ENCODE measurements at places on chromosomes 16 and 17.
A peak's percentile ranks its signal among the peaks of the same experiment; 100 is the strongest.

DNA sequence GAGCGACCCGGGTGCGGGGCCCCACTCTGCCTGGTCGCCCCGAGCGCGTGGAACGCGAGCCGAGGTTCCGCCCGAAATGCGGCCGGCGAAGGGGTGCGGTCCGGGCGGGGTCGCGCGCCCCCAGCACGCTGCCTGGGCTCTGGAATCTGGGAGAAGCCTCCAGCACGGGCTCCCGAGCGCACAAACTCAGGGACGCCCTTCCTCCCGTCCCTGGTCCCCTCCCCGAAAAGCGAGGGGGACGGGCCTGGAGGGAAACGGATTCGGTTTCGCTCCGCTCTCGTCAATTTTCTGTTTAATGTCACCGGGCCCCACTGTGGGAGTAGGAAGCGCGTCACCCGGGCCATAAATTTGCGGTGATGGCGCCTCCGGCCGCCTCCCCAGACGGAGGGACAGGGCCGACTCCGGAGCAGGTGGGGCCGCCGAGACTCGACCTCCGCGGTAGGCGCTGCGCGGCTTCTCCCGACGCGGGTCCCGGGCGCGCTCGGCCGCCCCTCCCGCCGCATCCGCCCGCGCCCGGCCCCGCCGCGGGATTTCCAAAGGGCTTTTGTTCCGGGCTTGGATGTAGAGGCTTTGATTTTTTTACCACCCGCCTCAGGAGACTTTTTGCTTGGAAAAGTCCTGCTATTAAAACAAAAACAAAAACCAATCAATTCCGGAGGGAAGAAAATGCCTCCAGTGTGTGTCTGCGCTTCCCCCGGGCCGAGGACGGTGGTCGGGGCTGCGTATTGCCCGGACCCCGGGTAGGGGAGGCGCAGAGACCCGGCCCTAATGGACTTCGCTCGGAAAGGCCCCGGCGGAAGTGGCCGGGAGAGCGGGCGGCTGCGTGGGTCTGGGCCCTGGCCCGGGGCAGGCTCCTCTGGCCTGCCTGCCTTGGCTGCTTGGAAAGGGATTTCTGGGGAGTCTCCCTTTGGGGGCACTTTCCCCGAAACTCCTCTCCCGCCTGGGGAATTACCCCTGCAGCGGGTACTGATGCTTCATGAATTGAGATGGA, 7.9 kb upstream of the BAHCC1 start:
- DNase-seq = no peak

- DNase-seq = no peak
Measured at GRCh38 chr16:85445779-85446222, 167.3 kb upstream of the GSE1 start.

- DNase-seq = no peak
Measured at GRCh38 chr17:68803164-68803929, 151.8 kb downstream of the ABCA8 start.

GRCh38 chr17:48747445-48748363, 19.2 kb upstream of the HOXB13 start:
- no peak for DNase-seq

GRCh38 chr17:74457146-74457819, 9.2 kb upstream of the CD300A start:
- peak; percentile 19 for DNase-seq

Data from HFF-Myc (cell line).